ENCODE measurements at places on chromosomes 12 and 14. TPM values are rescaled to one million over a fixed set of nuclear protein-coding genes. Genes with fewer than 3 reads are reported as not detected.
A peak's percentile ranks its signal among the peaks of the same experiment; 100 is the strongest.

The HSPA2 gene
- 0.36 TPM for total RNA-seq

The CD163 gene
- total RNA-seq, result not detected

The TAS2R46 gene
- 1.6 TPM for total RNA-seq

The GNB3 gene
- total RNA-seq, result 20.4 TPM

The EP400 gene
- 59.7 TPM for total RNA-seq

The RBP5 gene
- total RNA-seq, result 0.70 TPM

The FGF6 gene
- total RNA-seq, result not detected

The OR6C1 gene
- not detected for total RNA-seq

The SRGAP1 gene
- total RNA-seq, result 0.02 TPM

The CNTN1 gene
- total RNA-seq, result not detected

The CLEC4D gene
- total RNA-seq, result not detected

The CRIP1 gene
- total RNA-seq, result not detected

The CCDC177 gene
- total RNA-seq, result not detected

The DHH gene
- 0.31 TPM for total RNA-seq

DNA sequence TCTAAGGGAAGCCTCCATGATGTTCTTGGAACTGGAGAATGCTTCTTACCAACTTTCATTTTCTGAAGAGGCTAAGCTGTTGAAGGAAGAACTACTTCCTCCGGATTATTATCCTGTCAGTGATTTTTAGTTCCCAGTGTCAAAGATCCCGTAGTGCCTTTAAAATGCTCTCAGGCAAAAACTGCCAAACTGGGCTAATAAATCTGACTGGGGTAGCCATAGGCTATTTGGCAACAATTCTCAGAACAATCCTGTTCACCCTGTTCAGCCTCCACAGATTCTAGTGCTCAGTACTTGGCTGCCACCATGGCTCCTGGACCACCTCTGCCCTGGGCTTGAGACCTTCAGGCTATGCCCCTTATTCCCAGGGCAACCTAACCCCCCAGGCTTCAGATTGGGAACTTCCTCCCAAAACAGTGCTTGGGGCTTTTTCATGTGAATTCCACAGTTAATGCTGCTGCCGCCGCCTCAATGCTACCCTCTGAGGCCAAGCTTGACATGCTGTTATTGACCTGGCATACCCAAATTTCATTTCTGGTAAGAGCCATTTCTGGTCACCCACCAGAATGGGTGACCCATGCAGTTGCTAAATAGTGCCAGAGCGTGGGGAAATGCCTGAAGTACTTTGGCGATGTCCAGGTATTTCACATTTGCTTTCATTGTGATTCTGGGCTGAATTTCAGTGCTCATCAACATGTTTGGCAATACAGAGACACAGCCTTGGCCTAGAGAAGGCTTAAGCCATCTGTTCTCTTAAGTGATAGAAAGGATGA lies 110.0 kb upstream of the ARHGAP5 start:
- DNase-seq, result no peak

DNA sequence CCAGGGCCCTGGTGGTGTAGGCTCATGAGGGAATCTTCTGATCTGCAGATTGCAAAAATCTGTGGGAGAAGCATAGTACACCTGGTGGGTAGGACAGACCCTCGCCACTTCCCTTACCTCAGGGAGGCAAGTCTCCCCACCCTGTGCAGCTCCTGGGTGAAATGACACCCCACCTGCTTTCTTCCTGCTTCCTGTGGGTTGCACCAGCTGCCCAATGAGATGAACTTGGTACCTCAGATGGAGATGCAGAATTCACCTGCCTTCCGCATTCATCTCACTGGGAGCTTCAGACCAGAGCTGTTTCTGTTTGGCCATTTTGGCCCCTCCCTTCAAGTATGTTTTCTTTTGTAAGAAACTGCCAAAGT lies 4.7 kb downstream of the CLEC2D start:
- peak; percentile 78 for DNase-seq

DNA sequence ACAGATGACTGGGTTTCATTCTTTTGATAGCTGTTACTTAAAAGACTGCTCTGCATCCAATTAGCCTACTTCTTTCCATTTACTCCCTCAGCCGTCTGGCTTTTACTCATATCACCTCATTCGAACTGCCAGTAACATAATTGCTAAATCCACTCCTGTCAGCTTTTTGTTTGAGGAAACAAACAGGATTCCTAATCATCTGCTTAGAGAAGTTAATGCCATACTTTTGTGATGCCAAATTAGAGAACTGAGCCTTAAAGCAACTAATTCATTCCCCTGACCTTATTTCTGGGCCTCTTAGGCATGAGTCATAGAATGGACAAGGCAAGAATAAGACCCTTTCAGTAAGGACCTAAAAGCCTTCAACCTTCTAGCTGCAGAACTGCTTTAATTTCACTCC lies 2.9 kb downstream of the OXA1L start:
- no peak for DNase-seq

- no peak for DNase-seq
These were observed 192.5 kb downstream of the KCNA5 start for GRCh38 chr12:5236022-5236640.

DNA sequence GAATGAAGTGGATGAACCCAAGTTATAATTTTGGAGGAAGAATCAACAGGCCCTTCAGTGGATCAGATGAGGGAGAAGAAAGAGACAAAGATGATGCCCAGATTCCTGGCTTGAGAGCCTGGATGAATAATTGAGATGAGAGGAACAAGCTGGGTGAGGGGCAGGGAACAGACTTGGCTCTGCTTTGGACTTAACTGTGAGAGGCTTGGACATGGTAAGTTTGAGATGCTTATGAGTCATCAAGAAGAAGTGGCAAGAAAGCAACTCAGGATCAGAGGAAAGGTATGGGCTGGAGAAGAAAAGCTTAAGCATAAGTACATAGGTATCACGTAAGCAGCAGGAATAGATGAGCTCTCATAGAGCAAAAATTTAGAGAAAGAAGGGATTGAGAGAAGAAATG lies 55.3 kb downstream of the FIGNL2 start:
- DNase-seq, result no peak

DNA sequence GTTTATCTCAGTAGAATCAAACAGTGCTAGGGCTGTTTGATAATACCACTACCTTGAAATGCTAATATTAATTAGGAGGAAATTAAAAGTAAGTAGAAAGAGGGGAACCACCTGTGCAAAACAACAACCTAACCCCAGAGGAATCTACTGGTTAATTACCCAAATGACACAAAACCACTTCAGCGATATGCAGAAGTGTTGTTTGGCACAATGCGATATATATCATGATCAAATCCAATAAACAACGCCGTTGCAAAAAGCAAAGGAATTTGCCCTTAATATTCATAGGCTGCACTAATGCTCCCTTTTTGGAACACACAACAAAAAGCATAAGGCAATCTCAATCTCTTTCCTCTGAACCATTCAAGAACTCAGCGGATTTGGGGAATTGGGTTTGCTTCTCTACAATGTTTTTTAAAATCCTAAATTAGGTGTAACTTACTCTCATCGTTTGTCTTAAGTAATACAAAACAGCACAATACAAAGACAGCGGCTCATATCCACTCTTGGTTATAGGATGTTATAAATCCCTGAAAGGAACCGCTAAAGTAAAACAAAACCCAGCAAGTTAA lies 1.5 kb downstream of the MAP4K5 start:
- peak; percentile 10 for DNase-seq

GRCh38 chr14:98769326-98769725 lies 502.7 kb downstream of the BCL11B start:
- no peak for DNase-seq

GRCh38 chr12:1595026-1595561 lies 713 bp upstream of the FBXL14 start:
- peak; percentile 40 for DNase-seq

- no peak for DNase-seq
These were observed 14.2 kb upstream of the FZD10 start for GRCh38 chr12:130147875-130148596.

DNA sequence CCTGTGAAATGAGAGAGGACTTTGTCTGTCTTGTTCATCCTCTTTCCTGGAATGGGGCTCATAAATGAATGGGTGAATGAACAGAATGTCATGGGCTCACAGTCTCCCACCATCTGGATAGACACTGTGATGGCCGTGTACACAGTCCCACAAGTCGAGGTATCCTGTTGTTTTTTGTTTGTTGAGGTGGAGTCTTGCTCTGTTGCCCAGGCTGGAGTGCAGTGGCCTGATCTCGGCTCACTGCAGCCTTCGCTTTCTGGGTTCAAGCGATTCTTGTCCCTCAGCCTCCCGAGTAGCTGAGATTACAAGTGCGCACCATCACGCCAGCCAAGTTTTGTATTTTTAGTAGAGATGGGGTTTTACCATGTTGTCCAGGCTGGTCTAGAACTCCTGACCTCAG lies 16.1 kb upstream of the PLA2G1B start:
- DNase-seq, result no peak

GRCh38 chr12:107457362-107457935 lies 228.2 kb upstream of the PWP1 start:
- DNase-seq, result no peak

- no peak for DNase-seq
These were observed 55.4 kb downstream of the SCARB1 start for GRCh38 chr12:124808272-124808671.

DNA sequence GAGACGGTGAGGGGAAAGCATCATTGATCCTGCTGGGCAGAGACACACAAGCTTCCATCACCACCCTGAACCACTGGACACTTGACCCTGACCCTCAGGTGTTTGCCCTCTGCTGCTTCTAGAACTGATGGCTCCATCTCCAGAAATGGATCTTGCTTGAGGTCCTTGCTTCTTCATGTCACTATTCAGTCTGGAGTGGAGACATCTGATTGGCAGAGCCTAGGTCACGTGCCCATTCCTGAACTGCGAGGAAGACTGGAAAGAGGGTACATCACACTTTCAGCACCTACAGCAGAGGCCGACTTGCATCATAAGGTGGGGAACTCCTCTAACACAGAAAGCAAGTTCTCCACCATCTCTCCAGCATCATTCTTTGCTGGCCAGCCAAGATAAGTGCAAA lies 106.7 kb upstream of the COCH start:
- DNase-seq, result no peak

DNA sequence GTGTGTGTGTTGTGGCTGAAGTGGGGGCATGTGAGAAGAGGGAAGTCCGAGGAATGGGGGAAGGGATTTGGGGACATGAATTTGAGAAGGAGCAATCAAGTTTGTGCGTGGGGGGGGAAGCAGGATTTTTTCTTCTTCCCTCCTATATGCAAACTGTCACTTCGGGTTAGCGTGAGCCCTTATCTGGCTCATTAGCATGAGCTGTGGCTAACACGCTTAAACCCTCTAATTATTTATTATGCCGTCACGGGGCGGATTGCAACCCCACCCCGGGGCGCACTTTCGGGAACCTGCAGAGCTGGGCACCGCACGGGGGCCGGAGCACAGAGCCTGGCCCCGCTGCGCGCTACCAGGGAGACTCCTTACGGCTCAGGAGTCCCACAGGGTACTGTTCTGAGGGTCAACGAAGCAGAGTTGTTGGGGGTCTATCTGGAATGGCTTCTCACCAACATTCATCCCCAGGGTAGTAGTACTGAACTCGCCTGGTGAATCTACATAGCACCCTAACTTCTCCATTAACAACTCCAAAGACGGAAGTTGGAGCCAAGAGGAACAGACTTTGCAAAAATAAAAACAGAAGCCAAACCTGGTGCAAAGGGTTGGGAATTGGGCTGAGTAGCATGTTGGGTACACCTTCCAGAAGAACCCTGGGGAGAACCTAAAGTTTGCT lies 6.4 kb upstream of the ASCL1 start:
- no peak for DNase-seq

GRCh38 chr12:10293151-10293550 lies 14.5 kb upstream of the KLRD1 start:
- DNase-seq, result no peak

GRCh38 chr14:87892763-87893162 lies 100.2 kb downstream of the GALC start:
- no peak for DNase-seq

- DNase-seq, result no peak
These were observed at the start of gene CTSG for GRCh38 chr14:24576182-24576581. TSS of gene CTSG (minus strand) at chr14:24576250. CDS start at chr14:24576223, 27 bp downstream.

GRCh38 chr12:116934908-116935705 lies 24.4 kb downstream of the FBXW8 start:
- no peak for DNase-seq

DNA sequence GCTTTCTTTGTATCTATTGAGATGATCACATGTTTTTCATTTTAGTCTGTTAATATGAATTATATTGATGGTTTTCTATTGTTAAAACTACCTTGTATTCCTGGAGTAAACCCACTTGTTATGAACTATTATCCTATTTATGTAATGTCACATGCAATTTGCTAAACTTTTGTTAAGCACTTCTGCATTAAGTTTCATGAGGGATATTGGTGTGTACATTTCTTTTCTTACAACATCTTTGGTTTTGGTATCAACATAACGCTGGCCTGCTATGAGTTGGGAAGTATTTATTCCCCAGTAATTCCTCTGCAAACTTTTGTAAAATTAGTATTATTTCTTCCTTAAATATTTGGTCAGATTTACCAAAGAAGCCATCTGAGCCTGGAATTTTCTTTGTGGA lies 46.5 kb upstream of the AMIGO2 start:
- no peak for DNase-seq

GRCh38 chr14:31895646-31896045 lies 181.5 kb upstream of the ARHGAP5 start:
- DNase-seq, result no peak

DNA sequence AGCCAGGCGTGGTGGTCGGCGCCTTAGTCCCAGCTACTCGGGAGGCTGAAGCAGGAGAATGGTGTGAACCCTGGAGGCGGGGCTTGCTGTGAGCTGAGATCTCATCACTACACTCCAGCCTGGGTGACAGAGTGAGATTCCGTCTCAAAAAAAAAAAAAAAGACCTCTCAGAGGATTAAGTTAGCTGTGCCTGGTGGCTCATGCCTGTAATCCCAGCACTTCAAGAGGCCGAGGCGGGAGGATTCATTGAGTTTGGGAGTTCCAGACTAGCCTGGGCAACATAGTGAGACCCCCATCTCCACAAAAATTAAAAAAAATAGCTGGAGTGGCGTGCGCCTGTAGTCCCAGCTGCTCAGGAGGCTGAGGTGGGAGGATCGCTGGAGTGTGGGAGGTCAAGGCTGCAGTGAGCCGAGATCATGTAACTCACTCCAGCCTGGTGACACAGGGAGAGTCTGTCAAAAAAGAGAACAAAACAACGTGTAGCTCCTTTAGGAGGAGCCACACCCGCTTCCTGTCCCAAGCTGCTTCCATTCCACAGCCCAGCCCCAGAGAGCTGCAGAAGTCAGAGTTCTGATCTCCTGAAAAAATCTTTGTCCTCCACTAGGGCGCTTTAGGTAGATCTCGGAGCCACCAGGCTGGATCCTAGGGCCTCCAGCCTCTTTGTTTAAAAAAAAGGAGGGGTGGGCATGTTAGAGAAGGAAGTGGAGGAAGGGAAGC lies 11.5 kb upstream of the ULK1 start:
- no peak for DNase-seq

- peak; percentile 93 for DNase-seq
These were observed 82.2 kb downstream of the PPP2R5C start for GRCh38 chr14:101843665-101844064.

- DNase-seq, result peak; percentile 66
These were observed 3.7 kb upstream of the NECAP1 start for GRCh38 chr12:8078398-8078797.
